ENCODE measurements at places on chromosomes 3 and 15. TPM values are rescaled to one million over a fixed set of nuclear protein-coding genes. Genes with fewer than 3 reads are reported as not detected.

- no peak for DNase-seq
These were observed 1.9 kb downstream of the MITF start for GRCh38 chr3:69741032-69741767.

DNA sequence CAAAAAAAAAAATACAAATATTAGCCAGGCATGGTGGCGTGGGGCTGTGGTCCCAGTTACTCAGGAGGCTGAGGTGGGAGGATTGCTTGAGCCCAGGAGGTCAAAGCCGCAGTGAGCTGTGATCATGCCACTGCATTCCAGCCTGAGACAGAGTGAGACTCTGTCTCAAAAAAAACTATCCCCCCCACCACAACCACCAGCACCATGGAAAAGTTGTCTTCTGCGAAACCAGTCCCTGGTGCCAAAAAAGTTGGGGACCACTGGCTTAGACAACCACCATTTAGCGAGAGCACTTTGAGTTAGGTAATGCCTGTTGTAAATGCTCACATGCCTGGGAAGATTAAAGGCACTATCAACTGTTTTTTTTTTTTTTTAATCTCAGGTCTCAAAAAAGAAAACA, 15.4 kb downstream of the ARHGAP31 start:
- DNase-seq: no peak

DNA sequence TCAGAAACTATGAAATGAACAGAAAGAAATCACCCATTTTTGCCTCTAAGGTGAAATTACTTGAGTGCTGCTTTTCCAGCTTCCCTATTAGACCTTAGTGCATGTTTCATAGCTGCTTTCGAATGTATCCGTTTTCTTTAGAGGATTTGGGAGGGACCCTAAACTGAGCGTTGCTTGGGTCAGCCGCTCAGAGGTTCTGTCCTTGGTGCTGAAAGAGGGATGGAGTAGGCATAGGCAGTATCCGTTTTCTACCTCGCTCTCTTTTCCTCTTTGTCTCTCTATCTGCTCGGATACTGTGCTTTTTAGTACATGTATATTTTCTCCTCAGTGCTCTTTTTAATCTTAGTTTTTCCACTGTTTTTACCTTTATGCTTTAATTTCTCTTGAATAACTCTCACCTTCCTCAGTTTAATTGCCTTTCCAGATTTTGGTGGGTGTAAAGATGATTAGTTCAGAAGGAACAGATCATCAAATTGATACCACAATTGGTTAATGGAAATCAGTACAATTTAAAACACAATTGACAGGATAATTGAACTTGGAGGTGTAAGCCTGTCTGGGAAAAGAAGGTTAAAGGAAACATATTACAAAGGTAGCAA, at the start of gene DRD3:
Gene DRD3 (minus strand): TSS at position 283 of the 599 bp plus-strand sequence. CDS start 7,060 bp downstream, outside the sequence.
- DNase-seq: no peak

- no peak for DNase-seq
These were observed 275.0 kb upstream of the LYSMD4 start for GRCh38 chr15:100008258-100008657.

DNA sequence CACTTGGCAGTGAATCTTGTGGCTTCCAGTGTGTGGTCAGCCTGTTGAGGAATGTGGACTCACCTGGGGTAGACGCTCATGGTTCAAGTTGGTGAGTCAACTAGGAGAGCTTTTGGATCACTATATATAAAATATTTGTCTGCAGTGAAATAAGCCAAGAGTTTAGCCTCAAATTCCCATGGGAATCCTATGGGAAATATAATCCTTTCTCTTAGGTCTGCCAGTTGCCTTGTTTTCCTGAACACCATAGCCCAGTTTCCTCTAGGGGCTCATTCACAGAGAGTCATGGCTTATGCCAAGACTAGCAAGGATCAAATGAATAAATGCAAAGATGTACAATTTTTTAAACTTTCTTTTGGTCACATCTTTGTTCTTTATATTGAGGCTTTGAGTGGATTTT, 100.1 kb upstream of the NPHP3 start:
- DNase-seq: no peak

- DNase-seq: no peak
These were observed 5.1 kb upstream of the SCG5 start for GRCh38 chr15:32636410-32636809.

DNA sequence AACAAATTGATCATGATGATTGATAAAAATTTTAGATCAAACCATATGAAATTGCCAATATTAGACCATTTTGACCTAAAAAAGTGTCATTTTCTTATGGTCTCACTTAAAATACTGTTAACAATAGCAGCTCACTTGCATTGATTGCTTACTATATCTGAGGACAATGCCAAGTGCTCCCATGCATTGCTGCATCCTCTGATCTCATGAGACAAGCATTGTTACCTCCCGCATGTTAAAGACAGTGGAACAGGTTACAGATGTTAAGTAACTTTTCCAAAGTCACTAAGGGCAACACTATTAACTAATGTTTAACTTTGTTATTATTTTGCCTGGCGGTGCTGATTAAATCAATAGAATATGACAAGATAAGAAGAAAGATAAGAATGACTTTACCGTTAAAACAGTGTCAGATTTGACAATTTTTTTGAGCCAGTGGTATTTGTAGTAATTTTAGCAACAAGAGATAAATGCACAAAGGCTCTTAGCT, 69.3 kb downstream of the PPM1L start:
- DNase-seq: no peak

DNA sequence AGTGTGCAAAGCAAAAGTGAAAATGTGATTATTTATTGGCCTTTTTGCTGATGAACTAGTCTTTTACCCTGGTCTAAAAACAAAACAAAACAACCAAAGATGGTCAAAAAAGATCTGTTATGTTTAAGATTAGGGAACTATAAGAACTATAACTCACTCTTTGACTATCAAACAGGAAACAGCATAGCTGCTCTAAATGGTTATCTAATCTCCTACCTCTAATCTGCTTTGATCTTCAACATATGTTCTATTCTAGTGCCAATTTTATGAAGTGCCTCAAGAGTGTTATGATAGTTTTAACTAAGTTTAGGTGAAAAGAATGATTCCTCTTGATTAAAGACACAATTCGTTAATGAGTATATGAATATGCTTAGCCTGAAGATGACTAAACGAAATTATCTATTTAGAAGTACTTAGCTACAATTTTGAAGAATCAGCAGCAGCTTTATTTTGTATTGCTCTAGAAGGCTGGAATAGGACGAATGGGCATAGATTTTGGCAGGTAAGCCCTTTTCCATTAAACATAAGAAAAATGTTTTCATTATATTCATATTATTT, 46.0 kb downstream of the SETD2 start:
- DNase-seq: peak; percentile 3

GRCh38 chr3:172341482-172342059, 106.7 kb downstream of the GHSR start:
- peak; percentile 76 for DNase-seq

DNA sequence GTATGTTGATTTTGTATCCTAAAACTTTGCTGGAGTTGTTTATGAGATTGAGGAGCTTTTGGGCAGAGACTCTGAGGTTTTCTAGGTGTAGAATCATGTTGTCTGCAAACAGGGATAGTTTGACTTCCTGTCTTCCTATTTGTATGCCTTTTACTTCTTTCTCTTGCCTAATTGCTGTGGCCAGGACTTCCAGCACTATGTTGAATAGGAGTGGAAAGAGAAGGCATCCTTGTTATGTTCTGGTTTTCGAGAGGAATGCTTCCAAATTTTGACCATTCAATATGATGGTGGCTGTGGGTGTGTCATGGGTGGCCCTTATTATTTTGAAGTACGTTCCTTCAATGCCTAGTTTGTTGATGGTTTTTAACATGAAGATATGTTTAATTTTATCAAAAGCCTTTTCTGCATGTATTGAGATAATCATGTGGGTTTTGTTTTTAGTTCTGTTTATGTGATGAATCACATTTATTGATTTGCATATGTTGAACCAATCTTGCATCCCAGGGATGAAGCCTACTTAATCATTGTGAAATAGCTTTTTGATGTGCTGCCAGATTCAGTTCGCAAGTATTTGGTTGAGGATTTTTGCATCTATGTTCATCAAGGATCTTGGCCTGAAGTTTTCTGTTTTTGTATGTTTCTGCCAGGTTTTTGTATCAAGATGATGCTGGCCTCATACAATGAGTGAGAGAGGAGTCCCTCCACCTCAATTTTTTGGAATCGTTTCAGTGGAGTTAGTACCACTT, 188.1 kb downstream of the MINAR1 start:
- DNase-seq: no peak

DNA sequence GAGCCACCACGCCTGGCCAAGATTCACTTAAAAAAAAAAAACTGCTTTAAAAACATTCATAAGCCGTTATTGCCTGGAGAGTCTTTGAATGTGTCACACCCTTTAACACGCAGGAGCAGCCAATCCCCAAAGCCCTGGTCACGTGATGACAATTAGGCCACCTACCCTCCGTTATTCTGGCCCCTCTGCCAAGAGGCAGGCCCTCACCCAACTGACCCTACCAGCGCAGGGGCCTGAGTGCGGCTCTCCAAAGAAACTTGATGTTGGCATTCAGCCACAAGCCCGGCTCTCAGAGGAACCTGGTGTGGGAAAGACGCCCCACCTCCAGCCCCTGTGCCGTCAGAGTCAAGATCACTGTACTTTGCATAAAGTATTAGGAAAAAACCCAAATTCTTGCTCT, 11.6 kb upstream of the MUC4 start:
- peak; percentile 87 for DNase-seq

DNA sequence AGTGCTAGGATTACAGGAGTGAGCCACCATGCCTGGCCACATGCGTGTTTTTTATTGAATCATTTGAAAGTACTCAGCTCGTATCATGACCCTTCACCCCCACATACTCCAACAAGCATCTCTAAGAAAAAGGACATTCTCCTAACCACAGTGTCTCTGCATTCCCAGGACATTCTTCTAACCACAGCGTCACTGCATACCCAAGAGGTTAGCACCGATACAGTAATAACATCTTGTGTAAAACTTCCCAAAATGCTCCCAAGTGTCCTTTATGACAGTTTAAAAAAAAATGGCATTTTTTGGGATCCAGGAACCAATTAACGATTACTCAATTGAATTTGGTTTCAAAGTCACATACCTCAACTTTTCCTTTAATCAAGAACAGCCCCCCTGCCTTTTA, 39.6 kb downstream of the FLNB start:
- DNase-seq: peak; percentile 44

DNA sequence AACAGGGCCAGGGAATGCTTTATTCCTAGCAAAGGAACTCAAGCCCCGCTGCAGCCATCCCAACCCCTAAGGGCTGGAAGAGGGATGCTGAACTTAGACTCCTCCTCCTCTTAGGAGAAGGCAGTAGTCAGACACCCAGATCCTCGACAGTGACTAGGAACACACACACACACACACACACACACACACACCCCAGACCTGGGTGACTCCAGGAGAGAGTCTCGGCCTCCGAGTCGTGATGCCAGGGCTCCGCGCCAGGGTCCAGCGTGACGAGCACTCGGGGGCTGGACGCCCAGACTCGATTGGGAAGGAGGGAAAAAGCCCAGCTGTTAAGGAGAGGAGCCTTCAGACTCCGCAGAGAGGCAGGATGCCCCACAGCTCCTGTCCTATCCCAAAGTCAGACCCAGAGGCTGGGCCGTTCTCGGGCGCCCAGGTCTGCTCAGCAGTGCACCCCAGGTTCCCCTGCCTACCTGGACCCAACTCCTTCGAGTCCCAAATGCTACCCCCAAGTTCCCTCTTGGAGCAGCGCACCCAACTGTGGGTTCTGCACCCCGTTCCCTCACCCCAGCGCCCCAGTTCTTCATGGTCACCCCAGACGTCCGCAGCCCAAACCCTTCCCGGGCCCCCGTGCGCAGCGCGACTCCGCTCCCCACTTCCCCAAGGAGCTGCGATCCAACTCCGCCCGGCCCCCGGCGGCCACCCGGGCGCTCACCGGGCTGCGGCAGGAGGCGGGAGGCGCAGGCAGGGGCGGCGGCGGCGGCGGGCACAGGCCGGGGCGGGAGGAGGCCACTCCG, 421 bp downstream of the BMF start:
- DNase-seq: peak; percentile 96

DNA sequence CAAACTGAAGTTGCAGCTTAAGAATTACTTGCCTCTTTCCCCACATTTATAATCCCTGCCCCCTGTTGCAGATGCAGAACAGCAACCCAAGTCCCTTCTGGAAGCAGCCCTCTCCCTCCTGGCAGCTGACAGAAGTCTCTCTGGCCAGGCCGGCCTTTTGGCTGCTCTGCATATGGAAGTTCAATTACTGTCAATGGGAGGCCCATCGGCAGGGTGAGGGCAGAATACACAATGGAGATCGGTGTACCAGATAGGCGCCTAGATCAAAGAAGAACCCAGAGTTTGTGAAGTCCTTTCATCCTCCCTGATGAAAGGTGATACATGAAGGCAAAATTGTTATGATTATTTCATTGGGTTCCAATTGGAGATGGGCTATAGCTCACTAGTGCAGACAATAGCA, 327.9 kb upstream of the CTNNB1 start:
- DNase-seq: no peak

DNA sequence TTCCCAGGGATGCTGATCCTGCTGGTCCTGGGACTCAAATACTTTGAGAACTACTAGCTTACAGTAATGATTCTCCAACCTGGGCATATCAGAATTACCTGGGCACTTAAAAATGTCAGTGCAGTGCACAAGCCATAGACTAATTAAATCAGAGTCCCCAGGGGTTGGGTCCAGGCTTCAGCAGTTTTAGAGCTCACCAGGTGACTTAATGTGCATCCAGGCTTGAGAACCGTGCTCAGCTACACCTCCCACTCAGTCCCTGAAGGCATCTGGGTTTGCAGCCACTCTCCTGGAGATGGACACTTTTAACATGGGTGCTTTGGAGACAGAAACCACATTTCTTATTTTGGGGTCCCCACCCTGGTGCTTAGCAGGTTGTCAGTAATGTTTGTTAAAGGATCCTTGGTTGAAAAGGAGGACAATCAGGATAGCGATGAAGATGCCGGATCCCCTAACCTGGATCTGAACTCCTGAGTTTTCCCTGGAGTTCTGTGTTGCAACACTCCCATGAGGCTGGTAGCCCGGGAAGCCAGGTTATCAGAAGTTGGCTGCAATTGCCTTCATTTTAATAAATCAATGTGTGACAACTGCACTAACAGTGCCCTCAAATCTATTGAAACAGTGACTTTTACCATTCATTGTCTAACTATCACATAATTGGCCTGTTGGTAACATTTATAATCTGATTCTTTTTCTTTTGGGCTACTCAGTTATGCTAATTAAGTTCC, 48.1 kb downstream of the BFSP2 start:
- no peak for DNase-seq

GRCh38 chr3:28115316-28115715, 126.1 kb upstream of the CMC1 start:
- DNase-seq: no peak

DNA sequence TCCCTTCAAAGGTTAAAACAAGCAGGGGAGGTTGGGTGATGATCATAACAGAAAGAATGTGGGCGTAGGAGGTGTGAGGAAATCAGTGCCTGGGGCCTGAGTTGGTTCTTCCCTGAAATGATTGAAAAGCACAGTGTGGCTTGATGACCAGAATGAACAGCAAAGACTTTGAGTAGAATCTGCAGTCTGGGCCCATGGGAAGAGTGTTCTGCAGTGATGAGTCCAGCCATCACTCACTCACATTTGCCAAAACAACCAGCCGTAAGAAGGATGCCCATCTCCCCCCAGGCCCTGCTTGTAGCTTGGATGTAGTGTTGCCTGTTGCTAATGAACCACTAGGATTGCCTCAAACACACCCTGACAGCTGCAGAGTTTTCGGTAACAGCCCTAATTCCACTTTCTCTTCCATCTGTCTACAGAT, 67.9 kb downstream of the VGLL3 start:
- peak; percentile 21 for DNase-seq

TERC gene
- 144 TPM for total RNA-seq

FILIP1L gene
- total RNA-seq: 5.9 TPM

PLIN1 gene
- under 0.01 TPM for total RNA-seq

ISLR gene
- 77.5 TPM for total RNA-seq

CHST14 gene
- 13.6 TPM for total RNA-seq

RASGRF1 gene
- total RNA-seq: under 0.01 TPM

Data from osteoblast (primary cell).